ENCODE measurements at places on chromosomes 2 and 18.

DNA sequence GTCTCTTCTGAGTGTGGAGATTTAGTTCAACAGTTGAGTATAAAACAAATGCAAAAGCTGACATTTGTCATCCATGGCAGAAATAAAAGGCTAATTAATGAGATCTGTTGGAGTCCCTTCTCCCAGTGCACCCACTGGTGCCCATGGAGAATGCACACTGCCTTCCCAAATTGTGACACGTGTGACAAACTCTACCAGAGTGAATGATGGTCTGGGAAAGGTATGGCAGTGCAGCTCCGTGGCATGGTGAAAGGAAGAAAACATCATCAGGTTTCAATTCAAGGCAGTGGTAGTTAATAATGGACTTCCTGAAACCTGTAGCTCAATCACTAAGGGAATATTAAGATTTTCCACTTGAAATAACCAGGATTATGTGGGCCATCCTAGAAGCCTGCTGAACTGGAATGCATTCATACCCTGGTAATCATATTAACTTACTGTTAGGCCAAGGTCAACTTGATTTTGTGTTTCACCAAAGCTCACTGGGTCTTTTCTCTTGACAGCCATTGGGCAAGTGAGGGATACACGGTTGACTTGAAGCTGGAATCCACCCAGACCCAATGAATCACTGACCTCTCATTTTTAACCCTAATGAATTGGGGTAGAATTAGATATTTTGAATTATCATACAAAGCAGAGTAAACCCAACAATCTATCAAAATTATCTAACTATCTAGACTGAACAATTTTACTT lies 167.6 kb downstream of the AFF3 start:
- no peak for DNase-seq

GRCh38 chr2:239544143-239544917 lies 143.5 kb upstream of the HDAC4 start:
- DNase-seq = no peak

DNA sequence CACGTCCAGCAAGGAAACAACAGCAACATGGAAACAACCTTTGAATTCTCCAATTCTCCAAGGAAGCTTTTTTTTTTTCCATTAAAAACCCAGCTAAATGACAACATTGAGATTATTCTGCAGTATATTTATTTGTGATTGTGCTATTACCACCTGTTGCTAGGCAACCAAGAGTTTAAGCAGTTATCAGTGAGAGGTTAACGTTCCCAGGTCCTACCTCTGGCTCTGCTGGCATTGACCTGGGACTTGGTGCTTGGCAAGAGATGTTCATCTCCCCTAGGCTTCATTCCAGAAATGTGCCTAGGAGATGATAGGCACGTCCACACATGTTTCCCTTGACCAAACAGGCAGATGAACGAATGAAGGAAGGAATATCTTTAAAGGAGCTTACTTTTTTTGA lies 157.0 kb downstream of the TDRD15 start:
- DNase-seq = no peak

- DNase-seq = no peak
Measured at GRCh38 chr18:36600548-36600947, 228.3 kb downstream of the TPGS2 start.

DNA sequence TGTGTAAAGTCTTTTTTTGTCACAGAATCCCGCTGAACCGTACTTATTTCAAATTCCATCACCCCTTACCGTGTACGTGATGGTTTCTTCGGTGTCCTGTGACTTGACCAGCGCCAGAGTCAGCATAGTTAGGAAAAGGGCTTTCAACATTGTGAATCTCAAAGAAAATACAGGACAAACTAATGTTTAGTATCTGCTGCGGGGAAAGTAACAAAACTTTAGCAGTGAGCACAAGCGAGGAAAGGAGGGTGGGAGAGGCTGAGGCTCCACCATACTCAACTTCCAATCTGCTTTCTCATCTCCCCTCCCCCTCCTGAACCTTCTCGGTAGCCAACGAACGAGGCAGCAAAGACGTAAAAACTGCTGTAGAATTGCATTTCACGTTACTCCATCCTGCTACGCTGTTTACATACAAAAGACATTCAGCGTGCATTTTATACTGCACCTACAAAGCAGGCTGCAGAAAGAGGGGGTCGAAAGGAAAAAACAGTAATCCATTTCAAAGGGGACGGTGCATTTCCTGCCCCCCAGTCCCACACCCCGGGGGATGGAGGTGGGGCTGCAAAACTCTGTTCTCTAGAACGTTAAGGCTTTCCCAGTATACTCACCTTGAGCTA lies 1.2 kb downstream of the EFEMP1 start:
- DNase-seq = no peak

- no peak for DNase-seq
Measured at GRCh38 chr2:109148991-109149645, 20.1 kb downstream of the SH3RF3 start.

DNA sequence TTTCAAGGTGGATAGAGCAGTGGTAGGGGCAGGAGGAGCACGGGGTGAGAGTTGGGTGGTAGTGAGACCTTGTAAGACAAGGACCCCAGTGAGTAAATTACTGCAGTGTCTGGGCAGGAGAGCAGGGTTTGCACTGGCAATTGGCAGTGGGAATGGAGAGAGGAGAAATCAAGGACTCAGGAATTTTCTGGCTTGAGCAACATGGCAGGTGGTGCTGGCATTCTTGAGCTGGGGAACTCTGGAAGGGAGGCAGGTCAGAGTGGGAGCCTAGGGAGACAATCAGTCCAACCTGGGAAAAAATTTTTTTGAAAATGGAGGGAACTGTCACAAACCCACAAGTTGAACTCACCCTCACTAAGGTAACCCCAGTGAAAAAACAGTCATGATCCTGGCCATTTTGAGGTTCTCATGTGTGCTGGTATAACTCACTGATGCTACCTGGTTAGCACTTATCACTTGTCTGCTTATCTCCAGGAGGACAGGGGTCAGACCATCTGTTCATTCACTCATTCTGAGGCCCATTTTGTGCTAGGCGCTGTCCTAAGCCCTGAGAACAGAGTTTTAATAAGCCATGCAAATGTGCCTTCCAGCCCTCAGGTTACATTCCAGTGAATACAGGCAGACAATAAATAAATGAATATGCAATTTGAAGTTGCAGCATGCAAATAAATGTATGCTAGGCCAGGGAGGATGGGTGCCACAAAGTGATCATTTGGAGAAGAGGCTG lies 92.2 kb upstream of the SEC11C start:
- DNase-seq = no peak

DNA sequence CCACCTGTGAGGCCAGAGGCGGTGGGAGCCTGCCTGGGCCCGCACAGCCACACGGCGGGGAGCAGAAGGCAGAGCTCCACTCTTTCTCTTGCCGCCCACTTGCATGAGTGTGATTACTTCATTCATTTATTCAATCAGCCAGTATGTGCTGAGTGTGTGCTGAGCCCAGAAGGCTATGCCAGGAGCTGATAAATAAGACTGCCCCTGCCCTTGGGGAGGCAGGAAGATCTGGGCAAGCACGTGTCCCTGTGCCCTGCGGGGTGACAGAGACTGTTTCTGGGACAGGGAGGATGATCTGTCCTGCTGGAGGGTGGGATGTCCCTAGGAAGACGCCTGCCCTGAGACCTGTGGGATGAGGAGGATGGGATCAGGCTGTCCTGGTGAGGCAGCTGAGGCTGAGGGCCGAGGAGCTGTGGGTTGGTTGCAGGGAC lies 250.8 kb downstream of the DYSF start:
- DNase-seq = no peak

GRCh38 chr18:27985832-27986231 lies 191.1 kb downstream of the CDH2 start:
- no peak for DNase-seq

- no peak for DNase-seq
Measured at GRCh38 chr2:183259921-183260320, 135.7 kb downstream of the NUP35 start.

- DNase-seq = no peak
Measured at GRCh38 chr2:31558401-31559295, 22.1 kb downstream of the SRD5A2 start.

- DNase-seq = no peak
Measured at GRCh38 chr2:80242355-80242910, 62.1 kb downstream of the LRRTM1 start.

- DNase-seq = no peak
Measured at GRCh38 chr18:26812462-26812861, 53.0 kb downstream of the AQP4 start.

DNA sequence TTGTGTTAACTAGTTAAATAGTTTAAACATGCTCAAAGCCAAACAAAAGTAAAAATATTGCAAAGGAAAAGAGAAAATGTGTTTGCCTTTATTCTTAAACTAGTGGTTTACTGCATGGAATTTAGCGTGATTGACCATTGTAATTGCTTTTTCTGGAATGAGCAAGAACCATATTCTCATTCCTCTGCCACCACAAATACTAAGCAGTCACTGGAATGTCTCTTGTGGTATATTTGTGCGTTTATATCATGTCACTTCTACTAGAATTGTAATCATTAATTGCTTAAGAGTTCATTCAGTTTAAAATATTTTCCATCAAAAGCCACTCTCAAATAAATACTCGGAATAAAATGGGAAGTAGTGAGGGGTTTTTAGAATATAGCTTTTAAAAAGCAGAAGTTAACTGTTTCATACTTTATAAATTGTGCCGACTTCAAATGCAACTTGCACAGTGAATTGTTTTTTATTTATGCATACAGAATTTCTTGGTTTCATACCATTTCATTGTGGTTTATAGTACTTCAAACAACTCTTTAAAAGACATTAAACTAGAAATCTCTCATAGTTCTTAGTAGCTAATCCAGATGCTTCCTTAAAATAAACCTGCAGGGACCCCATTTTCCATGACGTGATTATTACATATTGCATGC lies 288.1 kb downstream of the EPHA4 start:
- no peak for DNase-seq

DNA sequence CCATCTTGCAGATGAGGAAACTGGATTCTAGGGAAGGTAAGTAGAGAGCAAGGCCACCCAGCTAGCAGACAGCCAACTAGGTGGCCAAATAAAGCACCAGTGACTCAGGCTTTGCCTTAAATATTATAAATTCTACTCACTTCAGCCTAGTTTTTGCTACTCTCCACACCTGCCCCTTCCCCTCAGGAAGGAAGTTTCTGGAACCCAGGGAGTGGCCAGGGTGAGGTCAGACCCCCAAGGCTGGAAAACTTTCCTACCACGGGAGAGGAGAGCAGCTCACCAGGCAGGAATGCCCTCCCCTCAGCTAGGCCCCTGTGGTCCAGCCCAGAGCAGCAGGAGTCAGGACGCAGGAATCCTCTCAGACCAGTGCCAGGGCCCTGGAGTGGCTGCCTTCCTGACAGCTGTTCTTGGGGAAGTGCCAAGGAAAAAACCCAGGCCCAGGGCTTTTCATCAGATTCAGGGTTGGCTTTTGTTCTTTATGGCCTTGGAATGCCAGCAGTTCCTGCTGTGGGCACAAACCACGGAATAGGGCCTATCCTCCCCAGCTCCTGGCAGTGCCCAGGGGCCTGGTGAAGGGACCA lies 5.1 kb upstream of the PAX8 start:
- DNase-seq = no peak

DNA sequence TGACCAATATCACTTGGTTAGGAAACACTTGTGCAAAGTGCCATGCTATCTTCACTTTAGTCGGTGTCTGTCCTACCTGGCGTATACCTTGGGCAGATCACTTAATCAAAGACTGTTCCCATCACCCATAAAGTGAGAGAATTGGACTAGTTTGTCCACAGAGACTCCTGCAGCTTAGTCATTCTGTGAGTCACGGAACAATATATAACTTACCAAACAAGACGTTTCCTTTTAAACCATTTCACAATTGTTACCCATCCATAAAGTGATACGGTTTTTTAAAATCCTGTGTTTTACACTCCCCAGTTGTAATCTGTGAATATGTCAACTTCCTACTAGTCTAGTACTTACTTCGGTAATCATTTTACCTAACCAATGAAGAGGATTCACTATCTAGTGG lies 499.3 kb upstream of the SMIM21 start:
- no peak for DNase-seq

DNA sequence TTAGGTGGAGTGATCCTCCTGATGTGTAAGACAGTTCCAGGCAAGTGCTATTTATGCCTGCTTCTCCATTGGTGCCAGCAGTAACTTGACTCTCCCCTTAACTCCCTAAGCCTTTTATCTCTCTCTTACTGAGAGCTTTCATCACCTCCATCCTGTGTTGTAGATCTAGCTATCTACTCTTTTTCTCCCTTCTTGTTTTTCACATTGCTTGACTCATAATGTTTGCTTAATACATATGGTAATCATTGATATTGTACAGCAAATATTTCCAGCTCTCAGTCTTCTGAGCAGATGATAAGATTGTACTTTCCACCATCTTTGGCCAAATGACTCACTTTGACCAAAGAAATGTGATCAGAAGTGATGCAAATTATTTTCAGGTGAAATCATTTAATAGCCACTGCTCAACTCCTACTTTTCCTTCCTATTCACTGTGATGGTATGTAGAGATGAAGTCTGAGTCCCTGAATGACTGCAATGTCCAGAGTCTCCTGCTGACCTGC lies 165.0 kb downstream of the PLCL1 start:
- DNase-seq = no peak

DNA sequence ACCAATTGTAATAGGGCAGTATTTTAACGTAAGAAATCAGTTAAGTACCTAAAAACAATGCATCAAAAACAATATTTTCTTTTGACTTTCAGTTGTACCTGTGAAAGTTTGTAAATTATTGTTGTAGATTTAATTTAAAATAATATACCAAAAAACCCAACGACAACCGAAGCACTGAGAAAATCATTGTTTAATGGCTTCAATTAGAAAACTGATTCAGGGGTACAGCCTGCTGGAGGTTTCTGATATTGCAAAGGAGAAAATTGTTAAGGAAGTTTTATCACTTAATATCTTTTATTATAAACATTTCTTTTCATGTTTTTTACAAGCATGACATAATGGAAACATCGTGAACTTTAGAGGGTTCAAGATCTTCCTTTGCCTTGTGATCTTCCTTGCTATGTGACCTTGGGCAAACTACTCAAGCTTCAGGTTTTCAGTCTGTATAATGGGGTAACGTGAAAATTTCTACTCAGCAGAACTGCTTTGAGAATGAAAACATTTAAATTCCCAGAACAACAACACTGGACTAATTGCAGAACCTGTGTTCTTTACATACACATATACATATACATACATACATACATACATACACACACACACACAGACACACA lies 76.3 kb upstream of the GLS start:
- no peak for DNase-seq

DNA sequence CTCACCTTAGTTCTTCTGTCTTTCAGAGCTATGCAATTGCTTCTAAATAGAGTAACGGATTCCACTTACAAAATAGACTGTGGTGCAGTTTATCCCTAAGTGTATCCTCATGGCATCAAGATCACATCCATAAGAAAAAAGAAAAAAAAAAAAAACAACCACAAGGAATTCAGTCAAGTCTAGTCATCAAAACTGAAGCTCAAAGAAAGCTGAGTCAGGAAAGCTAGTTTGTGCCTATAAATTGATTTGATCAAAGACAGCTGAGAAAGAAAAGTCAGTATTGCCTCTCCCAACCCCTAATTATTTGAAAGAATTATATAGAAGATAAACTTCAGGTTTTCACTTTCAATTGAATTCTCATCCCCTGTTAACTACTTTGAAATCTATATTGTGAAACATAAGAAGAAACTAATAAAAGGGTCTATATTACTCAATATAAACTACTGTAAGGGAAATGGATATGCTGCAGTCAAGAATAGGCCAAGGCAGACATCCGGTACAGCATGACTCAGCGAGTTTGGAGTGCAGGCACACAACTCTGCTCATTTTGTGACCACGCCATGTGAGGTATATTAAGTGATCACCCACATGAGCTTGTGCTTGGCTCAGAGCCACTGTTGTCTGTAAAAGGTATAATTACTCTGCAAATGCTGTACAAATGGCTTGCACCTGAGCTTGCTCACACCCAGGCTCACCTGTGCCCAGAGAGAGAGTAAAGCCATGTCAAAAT lies 568.1 kb upstream of the CRIM1 start:
- no peak for DNase-seq
